ENCODE measurements at places on chromosomes 2 and 18.
A peak's percentile ranks its signal among the peaks of the same experiment; 100 is the strongest.

DNA sequence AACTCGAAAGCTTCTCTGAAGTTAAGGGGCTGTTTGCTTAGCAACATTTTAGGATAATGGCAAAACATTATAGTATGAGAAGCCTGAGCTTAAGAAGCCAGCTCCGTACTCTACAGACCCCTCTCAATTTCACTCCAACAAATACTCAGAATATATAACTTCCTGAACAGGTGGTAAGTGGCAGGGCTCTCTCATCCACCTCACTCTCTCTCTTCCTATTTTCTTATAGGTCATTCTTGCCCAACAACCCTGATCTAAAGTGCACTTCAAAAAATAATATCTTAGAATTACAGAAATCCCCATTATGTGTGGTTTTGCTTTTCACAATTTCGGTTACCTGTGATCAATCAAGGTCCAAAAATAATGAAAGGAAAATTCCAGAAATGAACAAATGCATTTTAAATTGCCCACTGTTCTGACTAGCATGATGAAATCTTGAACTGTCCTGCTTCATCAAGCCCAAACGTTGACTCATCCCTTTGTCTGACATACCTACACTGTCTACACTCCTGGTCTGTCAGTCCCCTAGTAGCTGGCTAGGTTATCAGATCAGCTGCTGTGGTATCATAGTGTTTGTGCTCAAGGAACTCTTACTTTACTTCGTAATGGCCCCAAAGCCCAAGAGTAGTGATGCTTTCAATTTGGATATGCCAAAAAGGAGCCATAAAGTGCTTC lies 122.8 kb upstream of the COL5A2 start:
- no peaks in the 10 kb centered on the region for H3K36me3 ChIP-seq
- H3K27me3 ChIP-seq, result no peaks in the 10 kb centered on the region
- H3K4me3 ChIP-seq, result peak overlapping the region; percentile 67
- peaks cover 36% of the 10 kb centered on the region for H3K4me1 ChIP-seq
- peak; percentile 78 for ATAC-seq

DNA sequence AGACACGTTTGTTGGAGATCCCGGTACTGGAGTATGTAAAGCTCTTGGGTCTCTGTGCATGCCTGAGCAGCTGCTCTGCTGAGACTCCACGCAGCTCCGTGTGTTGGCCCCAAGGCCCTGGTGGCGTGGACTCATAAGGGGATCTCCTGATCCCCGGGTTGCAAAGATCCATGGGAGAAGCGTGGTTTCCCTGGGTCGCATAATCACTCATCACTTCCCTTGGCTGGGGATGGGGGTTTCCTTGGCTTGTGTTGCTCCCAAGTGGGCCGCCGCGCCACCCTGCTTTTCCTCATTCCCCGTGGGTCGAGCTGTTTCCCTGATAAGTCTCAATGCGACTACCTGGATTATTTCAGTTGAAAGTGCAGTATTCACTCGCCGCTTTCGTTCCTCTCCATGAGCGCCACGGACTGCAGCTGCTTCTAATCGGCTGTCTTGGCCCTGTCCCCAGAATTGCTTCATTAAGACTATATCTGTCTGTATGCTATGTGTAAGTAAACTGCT lies 76.0 kb downstream of the EPC2 start:
- H3K4me1 ChIP-seq, result peaks cover 71% of the 10 kb centered on the region
- peaks cover 19% of the 10 kb centered on the region for H3K36me3 ChIP-seq
- H3K4me3 ChIP-seq, result peak overlapping the region; percentile 19
- ATAC-seq, result peak; percentile 72

DNA sequence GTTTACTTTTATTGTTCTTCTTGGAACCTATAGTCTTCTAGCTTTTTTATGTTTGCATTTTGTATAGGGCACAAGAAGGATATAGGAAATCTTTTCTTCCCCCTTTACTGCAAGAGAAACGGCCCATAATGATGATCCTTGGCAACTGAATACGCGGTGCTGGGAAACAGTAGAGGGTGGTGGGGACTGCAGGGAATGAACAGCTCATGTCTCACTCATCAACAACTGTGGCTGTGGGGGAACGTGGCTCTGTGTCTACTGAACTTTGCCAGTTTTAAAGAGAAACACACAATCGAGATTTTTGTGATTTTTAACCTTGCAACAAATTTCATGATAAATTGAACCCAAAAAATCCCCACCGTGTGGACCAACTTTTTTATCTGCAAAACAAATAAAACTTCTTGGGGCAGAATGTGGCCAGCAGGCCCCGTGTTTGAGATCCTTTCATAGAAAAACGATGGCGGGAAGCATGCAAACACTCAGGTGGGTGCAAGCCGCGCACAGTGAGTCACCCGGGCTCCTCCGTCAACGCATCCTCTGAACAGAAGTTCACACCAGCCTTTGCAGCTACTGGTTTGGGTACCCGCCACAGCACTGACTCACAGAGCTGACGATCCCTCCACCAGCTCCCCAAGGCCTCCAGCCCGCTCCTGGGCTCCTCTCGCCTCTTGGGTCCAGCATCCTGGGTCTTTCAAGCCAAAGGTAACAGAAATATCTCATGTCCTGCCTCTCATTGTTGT lies 149.3 kb downstream of the COL6A3 start:
- H3K27ac ChIP-seq, result no peak overlapping the region
- H3K36me3 ChIP-seq, result no peaks in the 10 kb centered on the region
- peaks cover under 1% of the 10 kb centered on the region for H3K27me3 ChIP-seq
- no peak for ATAC-seq

- H3K4me3 ChIP-seq, result no peak overlapping the region
- no peak for ATAC-seq
- peaks cover 9% of the 10 kb centered on the region for H3K27me3 ChIP-seq
- H3K27ac ChIP-seq, result no peak overlapping the region
- H3K36me3 ChIP-seq, result no peaks in the 10 kb centered on the region
- no peaks in the 10 kb centered on the region for H3K4me1 ChIP-seq
Observed at GRCh38 chr2:128608921-128609880, 290.5 kb upstream of the HS6ST1 start.

- ATAC-seq, result no peak
- peaks cover 10% of the 10 kb centered on the region for H3K27me3 ChIP-seq
- H3K36me3 ChIP-seq, result no peaks in the 10 kb centered on the region
- no peak overlapping the region for H3K27ac ChIP-seq
- H3K4me3 ChIP-seq, result no peak overlapping the region
Observed at GRCh38 chr2:40041422-40042382, 262.6 kb upstream of the THUMPD2 start.

GRCh38 chr2:216858312-216858711 lies 1.6 kb downstream of the TNP1 start:
- no peaks in the 10 kb centered on the region for H3K4me1 ChIP-seq
- H3K36me3 ChIP-seq, result no peaks in the 10 kb centered on the region
- H3K27me3 ChIP-seq, result peaks cover 3% of the 10 kb centered on the region
- peak; percentile 48 for ATAC-seq

- no peak overlapping the region for H3K27ac ChIP-seq
- H3K27me3 ChIP-seq, result no peaks in the 10 kb centered on the region
Observed at GRCh38 chr2:193810533-193810932, 1615.8 kb upstream of the TMEFF2 start.

DNA sequence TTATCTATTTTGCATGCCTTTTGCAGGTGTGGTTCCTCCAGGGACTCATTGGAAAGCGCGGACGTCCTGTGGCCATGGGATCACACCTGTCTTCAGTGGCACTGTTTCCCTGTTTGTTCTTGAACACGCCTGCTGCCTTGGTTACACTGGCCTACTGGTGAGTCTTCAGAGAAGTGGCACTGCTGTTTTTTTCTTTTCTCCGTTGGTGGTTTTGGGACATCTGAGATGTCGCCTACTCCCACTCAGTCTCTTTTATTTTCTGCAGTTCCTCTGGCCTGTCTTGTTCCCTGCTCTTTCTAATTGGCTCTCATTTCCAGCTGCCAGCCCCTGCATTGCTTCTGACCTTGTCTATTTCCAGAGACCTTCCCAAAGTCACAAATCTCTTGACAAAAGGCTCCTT lies 35.7 kb upstream of the POU3F3 start:
- H3K27ac ChIP-seq, result no peak overlapping the region
- H3K36me3 ChIP-seq, result no peaks in the 10 kb centered on the region
- peaks cover 5% of the 10 kb centered on the region for H3K27me3 ChIP-seq
- no peak overlapping the region for H3K4me3 ChIP-seq
- ATAC-seq, result no peak

All from activated T-helper 17 cell treated with anti-CD3 and anti-CD28 coated beads, Interleukin-2, amount 50 U/mL, for 72 hours (primary cell).